ENCODE measurements at places on chromosomes 12 and 14.

- H3K27me3 ChIP-seq = no peaks in the 10 kb centered on the region
- peaks cover 44% of the 10 kb centered on the region for H3K36me3 ChIP-seq
- no peak overlapping the region for H3K4me3 ChIP-seq
- DNase-seq = no peak
- no peak overlapping the region for H3K27ac ChIP-seq
Observed at GRCh38 chr12:57777367-57777766, 5.0 kb downstream of the EEF1AKMT3 start.

- peaks cover 26% of the 10 kb centered on the region for H3K27me3 ChIP-seq
- no peaks in the 10 kb centered on the region for H3K36me3 ChIP-seq
- DNase-seq = no peak
- H3K4me1 ChIP-seq = peaks cover 5% of the 10 kb centered on the region
- H3K4me3 ChIP-seq = no peak overlapping the region
Observed at GRCh38 chr14:58788655-58789503, 151.1 kb downstream of the DACT1 start.

DNA sequence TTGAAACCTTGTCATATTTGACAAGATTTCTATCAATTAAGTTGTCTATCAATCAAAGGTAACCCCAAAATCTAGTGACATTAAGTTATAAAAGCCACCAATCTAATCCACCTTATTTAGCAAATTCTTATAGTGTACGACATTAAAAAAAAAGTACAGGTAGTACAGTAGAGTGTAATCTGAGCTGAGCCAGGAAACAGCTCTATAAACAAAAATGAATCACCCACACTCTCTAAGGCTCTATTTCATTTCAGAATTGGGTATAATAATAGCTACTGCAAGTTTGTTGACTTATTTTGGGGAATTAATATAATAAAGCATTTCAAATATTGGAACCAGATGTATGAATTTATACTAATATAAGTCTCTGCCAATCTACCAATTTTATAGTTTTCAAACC, 342.4 kb upstream of the FLRT2 start:
- DNase-seq = no peak
- no peaks in the 10 kb centered on the region for H3K36me3 ChIP-seq
- no peak overlapping the region for H3K4me3 ChIP-seq
- no peaks in the 10 kb centered on the region for H3K4me1 ChIP-seq
- no peak overlapping the region for H3K27ac ChIP-seq
- no peaks in the 10 kb centered on the region for H3K27me3 ChIP-seq

GRCh38 chr14:60222820-60223219, 26.2 kb upstream of the PPM1A start:
- H3K27ac ChIP-seq = no peak overlapping the region
- no peak for DNase-seq
- peaks cover 3% of the 10 kb centered on the region for H3K27me3 ChIP-seq
- no peaks in the 10 kb centered on the region for H3K36me3 ChIP-seq
- no peak overlapping the region for H3K4me3 ChIP-seq

DNA sequence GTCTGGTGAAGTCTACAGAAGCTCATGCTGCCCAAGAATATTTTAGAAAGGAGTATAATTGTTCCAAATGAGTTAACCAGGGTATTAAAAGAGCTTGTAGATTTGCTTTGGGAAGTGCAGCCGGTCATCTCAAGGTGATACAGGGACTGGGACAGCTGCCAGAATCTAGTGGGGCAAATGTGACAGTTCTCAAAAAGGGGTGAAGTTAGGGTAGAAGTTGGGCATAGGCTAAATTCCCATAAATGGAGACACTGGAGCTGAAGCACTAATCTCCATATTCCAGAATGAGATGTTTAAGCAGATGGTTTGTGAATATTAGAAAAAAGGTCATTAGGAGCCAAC, 94.7 kb downstream of the ANO6 start:
- H3K27me3 ChIP-seq = no peaks in the 10 kb centered on the region
- no peaks in the 10 kb centered on the region for H3K4me1 ChIP-seq
- H3K27ac ChIP-seq = no peak overlapping the region
- H3K4me3 ChIP-seq = no peak overlapping the region
- DNase-seq = no peak

- H3K27me3 ChIP-seq = no peaks in the 10 kb centered on the region
- DNase-seq = peak; percentile 90
- no peaks in the 10 kb centered on the region for H3K36me3 ChIP-seq
- H3K4me3 ChIP-seq = no peak overlapping the region
- H3K27ac ChIP-seq = peak overlapping the region; percentile 86
- peaks cover 6% of the 10 kb centered on the region for H3K4me1 ChIP-seq
Observed at GRCh38 chr12:93785249-93786010, 108.3 kb downstream of the CRADD start.

DNA sequence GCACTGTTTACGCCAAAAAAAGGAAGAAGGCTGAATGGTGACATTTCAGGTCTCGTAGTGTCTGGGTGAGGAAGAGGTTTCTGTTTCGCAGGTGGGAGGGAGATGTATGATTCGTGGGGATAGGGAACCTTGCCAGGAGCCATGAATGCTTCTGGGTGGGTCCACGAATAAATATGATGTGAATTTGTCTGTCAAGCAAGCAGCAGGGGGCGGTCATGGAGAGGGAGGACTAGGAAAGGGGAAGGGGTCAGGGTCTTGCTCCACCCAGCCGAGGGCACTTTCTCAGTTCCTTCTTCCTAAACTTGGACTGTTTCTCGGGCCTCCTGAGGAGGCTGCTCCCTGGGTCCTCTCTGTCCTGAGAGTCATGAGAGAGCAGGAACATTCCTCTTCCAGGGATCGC, 72.5 kb downstream of the LGMN start:
- H3K27me3 ChIP-seq = no peaks in the 10 kb centered on the region
- no peak overlapping the region for H3K4me3 ChIP-seq
- H3K27ac ChIP-seq = no peak overlapping the region
- DNase-seq = no peak
- H3K36me3 ChIP-seq = peaks cover 34% of the 10 kb centered on the region

DNA sequence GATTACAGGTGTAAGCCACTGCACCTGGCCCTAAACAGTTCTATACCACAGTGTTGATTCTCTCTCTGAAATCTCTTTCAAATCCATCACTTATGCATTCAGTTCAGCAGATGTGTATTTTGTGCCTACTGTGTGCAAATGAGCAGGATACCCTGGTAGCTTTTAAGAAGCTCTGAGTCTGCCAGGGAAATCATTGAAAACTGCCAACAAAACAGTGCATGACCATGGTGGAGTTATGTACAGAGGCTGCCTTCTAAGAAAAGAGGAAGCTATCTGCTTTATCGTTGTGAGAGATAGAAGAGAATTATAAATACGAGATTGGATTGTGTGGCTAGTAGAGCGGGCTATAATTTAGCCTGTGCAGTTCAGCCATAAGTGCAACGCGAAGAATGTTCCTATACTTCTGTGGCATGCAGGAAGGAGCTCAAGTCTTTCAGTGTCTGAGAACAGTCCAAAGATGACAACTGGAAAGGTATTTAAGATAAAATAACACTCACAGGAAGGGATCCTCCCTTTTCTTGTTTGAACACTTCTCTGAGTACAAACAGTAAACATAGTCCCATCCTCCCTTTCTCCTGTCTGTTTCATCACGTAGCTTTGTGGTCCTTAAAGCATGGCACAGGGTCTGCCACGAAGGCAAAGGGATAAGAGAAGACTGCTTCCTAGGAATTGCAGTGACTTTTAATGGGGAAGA, 4.3 kb downstream of the DIP2B start:
- no peak overlapping the region for H3K27ac ChIP-seq
- no peaks in the 10 kb centered on the region for H3K36me3 ChIP-seq
- H3K4me3 ChIP-seq = no peak overlapping the region

DNA sequence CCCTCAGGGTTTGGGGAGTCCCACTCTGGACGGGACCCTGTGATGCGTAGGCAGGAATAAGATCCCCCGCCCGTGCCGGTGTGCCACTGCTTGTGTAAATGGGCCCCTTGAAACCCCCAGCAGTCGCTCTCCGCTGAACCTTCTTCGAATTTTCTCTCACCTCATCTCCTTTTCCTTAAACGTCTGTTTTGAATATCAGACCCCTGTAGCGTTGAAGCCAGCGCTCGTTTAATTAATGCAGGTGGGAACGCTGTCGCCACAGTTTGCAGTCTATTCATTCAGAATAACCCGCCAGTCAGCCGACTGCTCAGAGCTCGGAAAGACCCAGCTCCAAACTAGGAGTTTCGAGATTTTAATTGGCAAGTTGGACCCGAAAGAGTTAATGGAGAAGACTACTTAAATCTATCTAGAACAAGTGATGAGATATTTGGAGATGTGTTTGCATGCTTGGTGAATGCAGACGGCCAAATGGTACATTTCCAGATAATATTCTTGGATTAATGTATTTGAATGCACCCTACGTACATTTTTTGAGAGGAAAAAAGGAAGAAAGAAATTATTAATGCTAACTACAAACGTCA, 739 bp upstream of the PPP2R5E start:
- H3K27ac ChIP-seq = peak overlapping the region; percentile 62
- peaks cover 5% of the 10 kb centered on the region for H3K36me3 ChIP-seq
- peak; percentile 22 for DNase-seq
- no peaks in the 10 kb centered on the region for H3K27me3 ChIP-seq
- no peaks in the 10 kb centered on the region for H3K4me1 ChIP-seq
- H3K4me3 ChIP-seq = peak overlapping the region; percentile 99

- H3K36me3 ChIP-seq = no peaks in the 10 kb centered on the region
- no peaks in the 10 kb centered on the region for H3K27me3 ChIP-seq
- peaks cover 3% of the 10 kb centered on the region for H3K4me1 ChIP-seq
- DNase-seq = peak; percentile 63
- H3K4me3 ChIP-seq = no peak overlapping the region
- no peak overlapping the region for H3K27ac ChIP-seq
Observed at GRCh38 chr12:130764475-130765185, 48.5 kb upstream of the RIMBP2 start.

DNA sequence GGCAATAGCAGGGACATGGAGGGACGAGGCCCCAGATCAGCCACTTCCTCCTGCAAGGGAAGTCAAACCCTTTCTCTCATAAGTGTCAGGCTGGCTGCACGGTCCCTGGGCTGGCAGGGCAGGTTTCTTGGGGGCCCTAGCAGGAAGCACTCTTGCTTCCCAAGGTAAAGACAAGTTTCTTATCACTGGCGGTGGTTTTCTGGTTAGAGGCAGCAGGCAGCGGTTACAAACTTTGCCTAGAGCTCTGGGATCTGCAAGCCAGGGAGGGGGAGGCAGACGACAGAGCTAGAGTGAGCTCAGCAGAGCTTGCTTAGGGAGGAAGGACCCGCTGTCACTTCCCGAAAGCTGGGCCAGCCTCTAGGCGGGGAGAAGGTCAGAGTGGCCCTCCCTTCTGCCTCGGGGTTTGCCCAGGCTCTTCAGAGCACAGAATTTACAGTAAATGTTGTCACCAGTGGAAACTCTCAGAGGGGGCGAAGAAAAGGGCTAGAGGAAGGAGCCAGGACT, 20.4 kb downstream of the BATF start:
- no peaks in the 10 kb centered on the region for H3K36me3 ChIP-seq
- no peaks in the 10 kb centered on the region for H3K27me3 ChIP-seq
- DNase-seq = peak; percentile 65
- no peak overlapping the region for H3K27ac ChIP-seq
